ENCODE measurements at places on chromosomes 1 and 21.

GRCh38 chr21:43021756-43022600 is 47.6 kb downstream of the PKNOX1 start:
- no peak for DNase-seq

DNA sequence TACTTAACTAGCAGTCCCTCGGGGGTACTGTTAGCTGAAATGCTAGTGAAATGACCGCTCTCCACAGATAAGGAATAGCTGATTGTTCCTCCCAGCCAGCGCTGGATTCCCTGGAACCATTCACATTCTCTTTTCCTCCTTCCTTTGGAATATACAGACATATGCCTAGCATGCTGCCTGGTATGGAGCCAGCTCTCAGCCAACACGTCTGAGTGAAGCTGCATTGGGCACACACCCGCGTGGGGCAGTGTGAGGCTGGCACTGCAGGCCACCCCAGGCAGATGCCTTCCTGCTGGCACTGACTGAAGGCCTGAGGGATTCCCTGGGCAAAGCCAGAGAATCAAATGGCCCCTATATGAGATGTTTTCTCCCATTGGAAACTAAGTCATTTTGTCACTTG is 66.7 kb downstream of the TLR5 start:
- no peak for DNase-seq

DNA sequence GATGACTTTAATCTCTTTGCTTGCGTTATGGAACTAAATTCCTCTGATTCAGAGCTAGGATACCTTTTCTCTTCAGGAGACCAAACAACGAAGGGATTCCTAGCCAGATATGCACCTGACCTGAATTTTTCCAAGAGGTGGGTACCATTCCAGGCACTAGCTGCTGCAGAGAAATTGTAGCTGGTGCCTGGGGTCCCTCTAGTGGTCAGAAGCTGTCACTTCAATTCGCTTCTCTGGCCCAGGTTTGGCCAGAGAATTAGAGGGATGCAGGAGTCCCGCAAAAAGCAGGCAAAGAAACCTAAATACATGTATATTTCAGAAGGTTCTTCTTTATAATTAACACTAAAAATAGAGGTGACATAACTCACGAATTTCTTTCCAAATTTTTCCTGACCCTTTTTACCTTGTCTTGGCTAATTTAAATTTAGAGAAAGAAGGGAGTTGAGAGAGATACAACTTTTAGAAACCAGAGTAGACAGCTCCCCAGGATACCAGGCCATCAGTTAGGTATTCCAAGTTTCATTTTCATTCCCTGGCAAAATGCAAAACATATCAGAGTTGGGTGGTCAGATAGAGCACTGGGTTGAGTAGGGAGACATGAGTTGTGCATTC is 9.6 kb downstream of the ACKR1 start:
- DNase-seq, result no peak

- DNase-seq, result no peak
These were observed 74.2 kb downstream of the ATF6 start for GRCh38 chr1:161840363-161840762.

GRCh38 chr1:34770891-34771504 is 10.0 kb upstream of the GJB3 start:
- no peak for DNase-seq

Data from stimulated activated CD4-positive, alpha-beta T cell treated with anti-CD3 and anti-CD28 coated beads, Interleukin-12 subunit alpha, Interleukin-12 subunit beta, amount 100 ng/mL, for 24 hours (primary cell).